ENCODE measurements at places on chromosomes 6 and 20.

DNA sequence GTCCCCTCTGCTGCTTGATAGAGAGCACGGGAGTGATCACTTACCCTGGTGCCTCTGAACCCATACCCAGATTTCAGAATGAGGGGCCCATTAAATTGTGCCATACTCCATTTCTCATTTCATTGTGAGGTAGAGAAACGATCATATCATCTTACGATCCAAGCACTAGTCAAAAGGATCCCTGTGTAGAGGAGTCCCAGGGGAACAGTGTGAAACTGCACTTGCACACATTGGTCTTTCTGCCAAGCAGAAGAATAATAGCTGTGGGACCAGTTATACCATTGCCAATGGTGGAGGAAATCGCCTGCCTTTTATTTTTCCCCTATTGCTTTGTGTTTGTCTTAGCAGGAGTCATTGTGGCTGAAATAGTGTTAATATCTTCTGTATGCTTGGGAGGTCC is 161.9 kb downstream of the FARS2 start:
- DNase-seq = no peak

- no peak for DNase-seq
Observed at GRCh38 chr6:113632220-113632864, 224.8 kb upstream of the MARCKS start.

- no peak for DNase-seq
Observed at GRCh38 chr6:112027942-112028674, 25.8 kb upstream of the CCN6 start.

- DNase-seq = no peak
Observed at GRCh38 chr20:43781215-43781614, 54.4 kb upstream of the GTSF1L start.

GRCh38 chr20:51434580-51435247 is 107.8 kb downstream of the NFATC2 start:
- DNase-seq = no peak

Data from memory B cell (primary cell).